ENCODE measurements at places on chromosomes 11 and 22.
A peak's percentile ranks its signal among the peaks of the same experiment; 100 is the strongest.

DNA sequence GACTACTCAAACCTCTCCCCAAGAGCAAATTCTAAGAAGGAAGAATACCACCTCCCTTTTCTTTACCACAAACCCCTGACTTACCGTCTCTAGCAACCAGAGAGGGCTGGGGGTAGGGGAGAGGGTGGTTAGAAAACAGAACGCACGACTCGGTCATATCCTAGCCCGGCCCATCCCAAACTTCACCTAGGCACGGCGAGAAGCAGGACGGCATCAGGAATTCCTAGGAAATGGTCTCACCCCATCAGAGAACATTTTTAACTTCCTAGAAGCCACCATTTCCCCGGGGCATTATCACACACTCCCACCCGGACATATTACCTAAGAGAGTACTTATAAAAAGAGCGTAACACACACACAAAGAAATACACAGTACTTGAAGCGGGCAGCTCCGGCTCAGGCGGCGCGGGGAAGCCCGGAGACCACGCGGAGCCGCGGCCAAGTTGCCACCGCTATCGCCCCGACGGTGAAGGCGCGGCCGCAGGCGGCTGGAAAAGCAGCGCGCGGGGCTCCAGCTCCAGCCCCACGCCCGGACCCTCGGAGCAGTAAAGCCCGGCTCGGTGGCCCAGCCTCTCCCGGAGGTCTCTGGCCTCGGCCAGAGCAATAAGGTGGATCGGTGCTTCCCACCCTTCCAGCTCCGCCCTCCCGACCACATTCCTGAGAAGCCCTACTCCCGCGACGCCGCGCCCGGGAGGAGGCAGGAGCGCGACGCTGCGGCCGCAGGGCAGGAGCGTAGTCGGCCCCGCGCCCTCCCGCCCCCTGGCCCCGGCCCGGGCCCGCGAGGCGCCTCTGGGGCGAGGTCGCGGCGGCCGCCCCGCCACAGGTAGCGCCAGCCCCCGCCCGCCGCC lies 878 bp downstream of the RRAS2 start:
- peak; percentile 10 for DNase-seq

- no peak for DNase-seq
Observed at GRCh38 chr11:2555891-2556290, 111.1 kb downstream of the KCNQ1 start.

DNA sequence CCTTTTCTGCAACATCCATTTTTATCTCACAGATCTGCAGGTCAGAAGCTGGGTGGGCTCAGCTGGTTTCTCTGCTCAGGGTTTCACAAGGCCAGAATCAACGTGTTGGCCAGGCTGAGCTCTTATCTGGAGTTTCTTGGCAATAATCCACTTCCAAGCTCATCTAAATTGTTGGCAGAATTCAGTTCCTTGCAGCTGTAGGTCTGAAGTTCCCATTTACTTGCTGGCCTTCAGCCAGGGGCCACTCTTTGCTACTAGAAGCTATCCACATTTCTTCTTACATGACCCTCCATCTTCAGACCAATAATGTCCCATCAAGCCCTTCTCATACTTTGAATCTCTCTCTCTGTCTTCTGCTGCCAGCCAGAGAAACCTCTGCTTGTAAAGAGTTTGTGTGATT lies 103.5 kb downstream of the WNT11 start:
- DNase-seq, result no peak

DNA sequence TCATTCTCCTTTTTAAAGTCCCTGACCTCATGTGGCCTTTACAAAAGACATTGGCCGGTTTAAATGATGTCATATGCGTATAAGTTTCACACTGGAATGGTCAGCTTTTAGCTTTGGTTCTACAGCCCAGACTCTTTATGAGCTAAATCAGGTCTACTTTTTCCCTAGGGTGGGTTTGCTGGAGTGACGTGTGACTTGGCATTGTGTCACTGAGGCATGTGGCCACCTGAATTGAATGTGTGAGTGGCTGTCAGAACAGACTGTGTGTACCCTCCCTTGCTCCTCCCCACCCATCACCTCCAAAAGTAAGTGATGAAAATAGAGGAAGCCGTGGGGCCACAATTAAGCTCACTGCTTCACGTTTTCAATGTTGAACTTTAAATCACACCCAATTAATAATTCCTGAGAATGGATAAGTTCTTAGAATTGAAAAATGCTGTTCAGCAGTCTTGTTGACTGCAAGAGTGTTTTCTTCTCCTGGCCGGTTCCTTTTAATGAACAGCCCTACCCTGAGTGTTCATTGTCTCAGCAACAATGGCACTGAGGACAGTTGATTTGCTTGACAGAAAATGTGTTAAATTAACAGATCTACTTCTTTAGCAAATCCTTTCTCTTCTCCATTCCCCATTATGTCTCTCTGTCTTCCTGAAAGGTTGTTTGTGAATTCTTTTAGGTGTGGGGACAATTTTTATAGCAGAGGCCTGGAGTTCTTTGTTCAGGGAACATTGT lies 11.3 kb downstream of the CECR2 start:
- no peak for DNase-seq

- DNase-seq, result no peak
Observed at GRCh38 chr22:25182131-25183110, 17.2 kb upstream of the CRYBB3 start.

DNA sequence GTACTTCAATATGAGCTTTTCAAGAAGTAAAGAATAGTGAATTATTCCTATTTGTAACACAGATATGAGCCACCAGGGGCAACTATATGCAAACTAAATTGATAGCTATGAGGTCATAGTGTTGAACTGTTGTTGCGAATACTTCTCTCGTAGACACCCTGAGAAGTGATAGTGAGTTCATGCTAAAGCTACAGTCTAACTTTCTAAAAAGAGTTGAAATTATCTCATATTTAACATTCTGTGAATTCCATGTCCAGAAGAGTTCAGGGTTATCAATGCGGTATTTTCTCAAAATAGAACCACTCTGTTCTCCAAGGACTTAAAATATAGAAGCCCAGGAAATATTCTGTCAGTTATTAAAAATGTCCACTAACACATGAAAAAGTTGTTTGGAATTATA lies 185.4 kb downstream of the AASDHPPT start:
- no peak for DNase-seq

- DNase-seq, result no peak
Observed at GRCh38 chr11:28463826-28464225, 355.6 kb downstream of the METTL15 start.

GRCh38 chr11:128854841-128855240 lies 12.3 kb downstream of the KCNJ1 start:
- no peak for DNase-seq

- DNase-seq, result peak; percentile 88
Observed at GRCh38 chr11:64284048-64284961, at the start of gene BAD. BAD (minus strand) TSS chr11:64284665; CDS start chr11:64284368, 297 bp downstream.

DNA sequence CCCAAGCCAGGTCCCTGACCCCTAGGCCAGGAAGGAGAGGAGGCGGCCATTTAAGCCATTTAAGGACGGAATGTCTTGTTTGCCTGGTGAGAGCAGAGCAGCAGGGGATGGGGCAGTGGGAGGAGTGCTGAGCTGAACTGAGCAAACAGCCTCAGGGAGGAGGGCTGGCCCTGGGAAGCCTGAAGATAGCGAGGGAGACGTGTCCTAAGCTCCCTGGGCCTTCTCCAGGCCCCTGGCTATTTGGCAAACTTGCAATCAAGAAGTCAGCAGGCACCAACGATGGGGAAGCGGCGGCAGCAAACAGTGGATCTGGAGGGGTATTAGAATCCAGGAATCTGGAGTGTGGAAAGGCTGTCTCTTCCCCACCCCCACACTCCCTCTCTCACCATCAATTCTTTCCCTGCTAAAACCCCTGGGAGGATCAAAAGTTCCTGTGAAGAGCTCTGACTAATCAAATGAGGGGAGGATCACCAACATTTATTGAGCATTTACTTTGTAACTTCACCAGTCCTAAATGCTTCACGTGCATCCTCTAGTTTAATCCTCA lies 8.8 kb downstream of the BCL9L start:
- no peak for DNase-seq

DNA sequence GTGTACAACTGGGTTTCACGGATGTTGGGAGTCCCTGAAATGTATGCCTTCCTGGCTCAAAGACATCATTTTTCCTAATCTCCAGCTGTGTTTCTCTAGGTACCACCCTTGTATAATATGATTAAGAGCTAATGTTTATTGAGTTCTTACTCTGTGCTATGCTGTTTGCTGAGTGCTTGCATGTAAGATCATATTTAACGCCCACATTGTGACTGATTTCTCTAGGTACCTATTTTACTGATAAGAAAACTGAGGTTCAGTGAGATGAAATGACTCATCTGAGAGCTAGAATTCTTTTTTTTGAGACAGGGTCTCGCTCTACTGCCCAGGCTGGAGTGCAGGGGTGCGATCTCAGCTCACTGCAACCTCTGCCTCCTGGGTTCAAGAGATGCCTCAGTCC lies 42.6 kb downstream of the FAM227A start:
- DNase-seq, result no peak

- no peak for DNase-seq
Observed at GRCh38 chr11:82986446-82986845, 84.9 kb downstream of the DDIAS start.

DNA sequence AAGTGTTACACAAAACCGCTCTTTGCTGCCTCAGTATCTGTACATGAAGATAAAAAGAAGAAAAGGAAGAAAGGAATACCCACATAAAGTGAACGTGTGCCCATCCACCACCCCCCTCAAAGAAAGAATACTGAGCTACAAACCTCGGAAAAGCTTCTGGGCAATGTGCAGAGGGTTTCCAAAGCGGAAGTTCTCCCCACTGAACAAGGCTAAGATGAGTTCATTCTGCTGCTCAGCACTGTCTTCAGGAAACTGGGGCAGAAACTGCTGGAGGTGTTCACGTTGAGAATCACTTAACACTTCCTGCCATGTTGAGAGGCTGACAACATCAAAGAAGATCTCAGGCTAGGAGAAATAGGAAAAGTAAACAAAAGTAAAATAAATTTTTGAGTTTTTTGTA lies 6.9 kb downstream of the NFRKB start:
- no peak for DNase-seq

- no peak for DNase-seq
Observed at GRCh38 chr11:8209208-8209807, 40.5 kb upstream of the RIC3 start.

GRCh38 chr11:57315491-57315890 lies 9.3 kb downstream of the TNKS1BP1 start:
- DNase-seq, result no peak

DNA sequence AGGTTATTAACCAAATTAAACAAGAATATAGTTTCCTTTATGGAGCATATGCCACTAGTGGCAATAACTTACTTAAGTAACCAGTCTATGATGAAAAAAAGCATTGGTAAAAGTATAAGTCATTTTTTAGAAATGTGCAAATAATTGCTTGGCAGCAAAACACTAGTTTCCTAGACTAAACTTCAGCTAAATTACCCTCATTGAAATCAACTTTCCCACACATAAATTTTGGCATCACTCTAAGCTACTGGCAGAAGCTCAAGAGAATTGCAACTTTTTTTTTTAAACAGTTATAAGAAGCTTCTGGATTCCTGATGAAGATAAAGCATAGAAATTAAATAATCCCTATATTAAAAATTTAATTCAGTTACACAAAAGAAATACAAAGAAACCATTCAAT lies 12.5 kb downstream of the CCDC34 start:
- no peak for DNase-seq

- peak; percentile 39 for DNase-seq
Observed at GRCh38 chr22:45284705-45285262, at the start of gene UPK3A. UPK3A (plus strand) TSS chr22:45284949; CDS start chr22:45285014, 65 bp downstream.

DNA sequence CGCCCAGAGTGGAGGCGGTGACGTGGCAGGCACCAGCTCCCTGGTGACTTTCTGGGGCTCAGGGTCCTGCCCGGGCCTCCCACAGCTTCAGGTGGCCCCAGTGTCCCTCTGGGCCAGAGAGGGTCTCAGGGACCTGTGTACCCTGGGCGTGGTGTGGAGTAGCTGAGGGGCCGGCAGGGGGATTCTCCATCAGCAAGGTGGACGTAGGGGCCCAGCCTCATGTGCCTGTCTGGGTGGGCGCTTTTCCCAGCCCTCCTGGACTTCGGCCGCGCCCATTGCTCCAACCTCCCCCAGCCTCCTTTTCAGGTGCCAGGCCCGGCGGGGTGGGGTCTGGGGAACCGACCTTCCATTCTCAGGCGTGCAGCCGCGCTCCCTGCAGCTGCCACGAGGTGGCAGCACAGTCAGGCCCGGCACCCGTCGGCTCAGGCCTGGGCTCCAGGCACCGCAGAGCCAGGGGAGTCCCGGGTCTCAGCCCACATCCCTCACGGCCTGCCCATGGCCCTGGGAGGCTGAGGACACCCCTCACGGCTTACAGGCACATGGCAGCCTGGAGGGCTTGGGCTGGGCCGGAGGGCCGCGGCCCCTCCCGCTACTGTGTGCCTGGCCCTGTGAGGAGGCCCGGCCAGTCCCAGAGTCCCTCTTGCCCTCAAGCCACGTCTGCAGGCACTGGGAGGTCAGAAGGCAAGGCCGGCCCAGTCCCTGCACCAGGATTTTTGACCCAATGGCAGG lies 19.9 kb upstream of the MUC5B start:
- peak; percentile 57 for DNase-seq

GRCh38 chr11:32830796-32831195 lies 1.1 kb downstream of the PRRG4 start:
- no peak for DNase-seq

GRCh38 chr11:126832387-126832786 lies 168.2 kb downstream of the KIRREL3 start:
- DNase-seq, result no peak

GRCh38 chr11:24470431-24470830 lies 26.4 kb upstream of the LUZP2 start:
- no peak for DNase-seq

DNA sequence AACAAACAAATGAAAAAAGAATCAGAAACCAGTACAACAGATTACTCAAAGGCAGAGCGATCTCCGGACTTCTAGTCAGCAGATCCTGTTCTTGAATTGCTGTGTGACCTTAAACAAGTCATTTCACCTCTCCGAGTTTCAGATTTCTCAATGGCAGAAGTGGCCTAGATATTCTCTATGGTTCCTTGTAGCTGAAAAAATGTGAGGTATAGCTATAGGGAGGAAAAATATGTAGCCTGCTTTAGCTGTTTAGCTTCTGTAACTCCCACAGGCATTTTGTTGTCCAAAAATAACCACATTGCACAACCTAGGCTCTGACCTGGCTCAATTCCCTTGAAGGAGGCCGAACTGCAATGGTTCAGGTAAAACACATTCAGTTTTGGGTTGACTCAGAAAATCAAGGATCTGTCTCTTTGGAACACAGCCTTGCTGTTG lies 100.7 kb downstream of the DBX1 start:
- DNase-seq, result no peak

GRCh38 chr11:113817626-113818025 lies 38.0 kb downstream of the CLDN25 start:
- DNase-seq, result no peak

- DNase-seq, result no peak
Observed at GRCh38 chr11:123545726-123546270, 108.6 kb downstream of the SCN3B start.

GRCh38 chr11:116234989-116235568 lies 537.7 kb downstream of the BUD13 start:
- no peak for DNase-seq

DNA sequence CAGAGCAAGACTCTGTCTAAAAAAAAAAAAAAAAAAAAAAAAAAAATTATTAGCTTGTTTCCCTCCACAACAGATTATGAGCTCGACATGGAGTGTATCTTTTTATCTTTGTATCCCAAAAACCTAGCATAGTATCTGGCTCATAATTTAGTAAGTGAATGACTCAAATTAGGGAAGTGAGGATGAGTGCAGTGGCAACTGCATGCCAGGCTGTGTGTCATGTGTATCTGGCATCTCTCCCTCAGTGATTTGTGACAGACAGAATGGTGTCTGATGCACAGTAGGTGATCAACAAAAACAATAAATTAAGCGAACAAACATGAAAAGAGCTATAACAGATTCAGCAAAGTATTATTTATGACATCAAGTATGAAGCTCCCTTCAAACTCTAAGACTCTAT lies 7.2 kb downstream of the STK33 start:
- DNase-seq, result no peak

GRCh38 chr11:45563810-45564209 lies 101.6 kb downstream of the CHST1 start:
- DNase-seq, result no peak
